ENCODE measurements at places on chromosomes 6 and 20.
A peak's percentile ranks its signal among the peaks of the same experiment; 100 is the strongest.

- no peak for DNase-seq
Observed at GRCh38 chr20:34829191-34829590, 3.7 kb upstream of the NCOA6 start.

GRCh38 chr20:23235173-23236027 lies 115.2 kb upstream of the NXT1 start:
- no peak for DNase-seq

GRCh38 chr20:24379484-24379927 lies 89.9 kb upstream of the SYNDIG1 start:
- DNase-seq = no peak

DNA sequence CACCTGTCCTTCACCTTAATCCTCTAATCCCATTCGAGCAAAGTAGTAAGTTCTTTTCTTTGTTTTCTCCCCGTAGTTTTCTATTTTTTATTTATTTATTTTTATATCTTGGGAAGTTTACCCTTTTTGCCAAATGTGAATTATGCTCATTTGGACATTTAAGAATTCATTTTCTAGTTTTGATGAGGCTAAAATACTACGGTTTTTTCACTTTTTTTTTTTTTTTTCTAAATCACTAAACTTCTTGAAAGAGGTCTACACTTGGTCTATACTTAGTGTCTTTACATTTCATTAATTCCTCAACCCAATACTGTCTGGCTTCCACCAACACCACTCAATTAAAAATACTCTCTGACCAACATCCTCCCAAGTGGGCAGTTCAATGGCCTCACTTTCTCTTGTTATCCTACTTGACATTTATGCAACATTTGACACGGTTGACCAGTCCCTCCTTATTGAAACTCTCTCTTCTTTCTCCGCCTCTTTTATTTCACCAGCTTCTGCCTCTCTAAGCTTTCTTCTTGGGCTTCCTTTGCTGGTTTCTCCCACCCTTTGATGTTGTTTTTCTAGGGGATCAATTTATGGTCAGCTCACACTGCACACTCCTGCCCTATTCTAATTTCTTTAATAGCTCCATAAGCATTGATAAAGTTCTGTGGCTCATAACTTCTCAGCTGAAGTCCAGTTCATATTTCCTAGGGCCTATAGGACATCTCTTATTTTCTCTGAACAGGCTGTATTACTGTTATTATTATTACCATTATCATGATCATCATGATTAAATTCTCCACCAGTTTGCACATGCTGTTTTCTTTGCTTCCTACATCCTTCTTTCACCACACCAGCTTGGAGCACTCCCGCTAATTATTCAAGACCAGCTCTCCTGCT lies 72.6 kb upstream of the CITED2 start:
- no peak for DNase-seq

GRCh38 chr6:169845426-169846285 lies 94.2 kb downstream of the ERMARD start:
- no peak for DNase-seq

- no peak for DNase-seq
Observed at GRCh38 chr6:181049-181654, 111.1 kb upstream of the DUSP22 start.

DNA sequence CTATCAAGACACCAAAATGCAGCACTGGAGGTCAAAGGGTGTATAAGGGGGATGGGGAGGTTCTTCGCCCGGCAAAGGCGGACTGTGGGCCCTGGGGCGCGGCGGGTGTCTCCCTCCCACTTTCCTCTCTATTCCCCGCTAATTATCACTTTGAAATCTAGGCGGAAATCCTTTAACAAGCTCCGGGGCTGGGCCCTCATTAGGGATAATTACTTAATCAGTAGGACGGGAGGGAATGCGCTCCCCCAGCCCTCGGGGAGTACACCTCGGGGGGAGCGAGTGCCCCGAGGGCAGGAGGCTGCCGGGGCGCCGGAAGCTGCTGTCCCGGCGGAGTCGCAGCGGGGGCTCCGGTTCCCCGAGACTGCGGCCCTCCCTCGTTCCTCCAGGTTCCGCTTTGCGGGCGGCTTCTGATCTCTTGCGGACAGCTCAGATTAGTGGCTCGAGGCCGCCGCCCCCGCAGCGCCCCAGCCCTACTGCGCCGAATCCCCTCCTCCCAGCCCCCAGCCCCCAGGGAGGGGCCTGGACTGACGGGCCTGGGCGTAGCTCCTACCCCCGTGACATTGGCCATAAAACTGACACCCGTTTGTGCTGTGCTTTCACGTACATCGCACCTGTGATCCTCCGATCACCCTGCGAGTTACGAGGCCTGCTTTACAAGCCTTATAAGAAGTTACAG lies 14.7 kb downstream of the MUCL3 start:
- DNase-seq = peak; percentile 62

DNA sequence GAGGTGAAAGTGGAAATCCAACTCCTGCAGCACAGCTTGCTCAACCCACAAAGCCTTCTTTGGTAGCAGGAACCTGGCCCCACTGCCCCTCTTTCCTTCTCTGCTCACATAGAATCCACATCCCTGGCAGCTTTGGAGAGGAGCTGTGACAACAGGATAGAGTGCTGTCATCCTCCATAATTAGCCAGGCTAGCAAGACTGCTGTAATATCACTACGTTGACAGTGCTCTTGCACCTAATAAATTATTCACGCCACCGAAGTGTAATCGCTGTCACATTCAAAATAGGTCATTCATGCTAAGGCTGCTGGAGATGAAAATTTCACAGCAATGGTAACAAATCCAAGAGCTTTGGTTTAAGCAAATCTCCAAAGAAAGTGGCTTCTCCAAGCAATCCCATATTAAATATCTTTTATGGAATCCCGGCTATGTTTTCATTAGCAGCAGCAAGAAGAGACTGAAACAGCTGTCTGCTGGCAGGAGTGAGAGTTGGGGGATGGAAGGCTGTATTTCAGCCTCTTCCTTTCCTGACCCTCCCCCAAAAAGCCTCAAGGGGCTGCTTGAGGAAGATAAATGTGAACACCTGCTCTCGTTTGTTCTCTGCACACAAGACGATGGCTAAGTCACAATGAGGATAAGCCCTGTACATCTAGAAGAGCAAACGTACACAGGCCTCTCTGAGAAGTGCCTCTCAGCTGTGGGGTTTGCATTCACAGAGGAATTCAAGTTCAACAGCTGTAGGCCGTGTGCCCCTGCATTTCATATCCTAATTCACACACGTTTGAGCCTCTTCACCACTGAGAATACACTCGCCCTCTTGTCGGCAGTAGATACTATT lies 16.5 kb downstream of the RIPOR2 start:
- no peak for DNase-seq

- DNase-seq = no peak
Observed at GRCh38 chr6:2733324-2733723, 17.4 kb downstream of the MYLK4 start.

DNA sequence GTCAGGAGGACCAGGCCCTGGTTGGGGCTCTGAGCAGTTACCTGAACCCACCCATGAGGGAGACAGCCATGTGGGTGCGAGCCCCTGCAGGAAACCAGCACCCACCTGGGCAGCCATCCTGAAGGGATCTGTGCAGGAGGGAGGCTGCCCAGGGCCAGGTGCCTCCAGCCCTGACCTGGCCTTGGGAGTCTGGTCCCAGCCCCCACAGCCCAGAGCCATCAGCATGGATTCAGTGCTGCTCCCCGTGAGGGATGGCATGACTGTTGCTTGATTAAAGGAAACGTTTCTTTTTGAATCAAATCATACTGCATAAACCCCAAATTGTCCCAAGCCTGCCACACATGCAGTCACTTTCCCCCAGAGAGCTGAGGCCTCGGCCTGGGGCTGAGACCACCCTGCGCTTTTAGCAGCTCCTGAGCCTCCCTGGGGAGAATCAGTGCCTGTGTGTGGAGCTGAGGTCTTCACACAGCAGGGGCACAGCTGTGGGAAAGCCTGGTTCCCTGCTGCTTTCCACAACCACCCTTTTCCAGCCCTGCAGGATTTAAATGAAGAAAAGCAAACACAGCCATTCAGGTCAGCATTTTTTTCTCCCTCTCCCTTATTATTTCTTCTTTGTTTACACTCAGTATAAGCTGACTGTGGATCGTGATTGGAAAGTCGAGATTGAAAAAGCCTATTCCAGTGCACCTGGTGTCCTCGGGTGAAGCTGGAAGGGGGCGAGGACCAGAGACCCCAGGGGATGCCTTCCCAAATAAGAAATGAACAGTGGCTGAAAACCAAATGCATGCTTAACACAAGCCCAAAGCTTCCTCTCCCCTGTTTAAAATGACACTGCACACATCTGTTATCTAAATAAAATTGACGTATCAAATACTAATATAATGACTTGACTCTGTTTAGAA lies 283.9 kb downstream of the SMOC2 start:
- DNase-seq = no peak

DNA sequence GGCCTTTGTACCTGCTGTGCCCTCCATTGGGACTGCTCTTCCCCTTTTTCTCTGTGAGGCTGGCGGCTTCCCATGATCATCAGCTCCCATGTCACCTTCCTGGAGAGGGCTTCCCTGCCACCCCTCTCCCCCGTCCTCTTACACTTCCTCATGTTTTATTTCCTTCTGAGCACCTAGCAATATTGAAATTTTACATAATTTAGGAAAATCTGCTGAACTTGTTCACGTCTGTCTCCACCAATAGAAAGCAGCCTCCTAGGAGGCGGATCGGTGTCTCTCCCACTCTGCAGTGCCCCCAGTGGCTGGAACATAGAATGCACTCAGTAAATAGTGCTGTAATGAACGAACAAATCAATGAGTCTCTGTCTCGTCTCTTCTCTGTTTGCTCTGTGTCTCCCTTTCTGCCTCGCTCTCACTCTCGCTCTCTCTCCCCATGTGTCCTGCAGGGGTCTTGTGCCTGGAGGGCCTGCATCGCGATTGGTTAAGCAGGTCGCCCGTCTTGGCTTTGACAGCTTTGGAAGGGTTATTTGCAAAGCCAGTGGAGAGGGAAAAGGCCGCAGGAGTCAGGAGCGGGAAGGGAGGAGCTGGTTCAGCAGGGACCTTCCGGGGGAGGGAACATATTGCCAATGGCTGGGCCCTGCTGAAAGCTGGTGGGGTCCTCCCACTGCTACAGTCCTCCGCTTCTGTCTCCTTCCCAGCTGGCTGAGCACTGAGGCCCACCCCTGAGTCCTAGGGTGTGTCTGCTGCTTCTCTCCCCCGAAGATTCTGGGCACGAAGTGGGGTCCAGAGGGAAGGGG lies 12.1 kb upstream of the OCSTAMP start:
- peak; percentile 43 for DNase-seq

- DNase-seq = no peak
Observed at GRCh38 chr6:144467172-144467762, 182.1 kb downstream of the UTRN start.

DNA sequence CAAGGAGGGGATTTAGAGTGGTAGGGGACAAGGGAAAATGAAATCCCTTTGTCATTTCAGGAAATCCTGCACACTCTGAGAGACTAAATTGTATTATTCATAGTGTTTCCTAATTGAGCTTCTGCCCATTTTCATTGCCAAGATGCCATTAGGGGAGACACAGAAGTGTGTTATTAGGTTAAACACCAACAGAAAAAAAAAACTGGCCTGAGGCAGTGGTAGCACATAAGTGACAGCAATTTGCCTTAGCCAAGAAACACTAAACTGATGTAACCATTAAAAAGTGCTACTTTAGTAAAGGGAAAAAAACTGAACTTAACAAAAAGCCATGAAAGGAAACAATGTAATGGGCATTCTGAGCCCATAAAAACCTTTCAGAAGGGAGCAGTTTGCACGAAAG lies 270.5 kb upstream of the PLN start:
- DNase-seq = no peak

DNA sequence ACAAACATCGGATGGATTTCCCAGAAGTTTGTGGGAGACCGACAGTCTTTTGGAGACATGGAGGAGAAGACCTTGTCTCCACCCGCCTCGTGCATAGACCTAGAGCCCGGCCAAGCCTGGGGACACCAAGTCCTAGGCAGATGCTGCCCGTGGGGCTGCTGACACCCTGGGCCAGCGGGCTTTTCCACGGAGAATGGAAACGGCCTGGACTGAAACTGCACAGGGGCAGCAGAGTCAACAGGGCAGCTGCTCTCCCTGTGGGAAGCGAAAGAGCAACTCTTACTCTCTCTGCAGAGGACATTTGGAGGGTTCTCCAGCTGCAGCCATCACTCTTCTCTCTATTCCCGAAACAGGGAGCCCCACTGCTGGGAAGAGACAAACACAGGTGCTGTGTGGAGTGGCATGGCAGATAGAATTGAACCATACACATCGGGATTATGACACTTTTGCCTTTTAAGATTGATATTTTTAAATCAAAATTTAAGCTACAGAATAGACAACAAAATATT lies 401.2 kb downstream of the THBS2 start:
- DNase-seq = no peak

GRCh38 chr6:80161434-80161833 lies 55.0 kb downstream of the BCKDHB start:
- no peak for DNase-seq

- DNase-seq = no peak
Observed at GRCh38 chr20:15561070-15561569, 1012.1 kb downstream of the KIF16B start.

- DNase-seq = no peak
Observed at GRCh38 chr6:54892831-54893230, 46.3 kb downstream of the FAM83B start.

DNA sequence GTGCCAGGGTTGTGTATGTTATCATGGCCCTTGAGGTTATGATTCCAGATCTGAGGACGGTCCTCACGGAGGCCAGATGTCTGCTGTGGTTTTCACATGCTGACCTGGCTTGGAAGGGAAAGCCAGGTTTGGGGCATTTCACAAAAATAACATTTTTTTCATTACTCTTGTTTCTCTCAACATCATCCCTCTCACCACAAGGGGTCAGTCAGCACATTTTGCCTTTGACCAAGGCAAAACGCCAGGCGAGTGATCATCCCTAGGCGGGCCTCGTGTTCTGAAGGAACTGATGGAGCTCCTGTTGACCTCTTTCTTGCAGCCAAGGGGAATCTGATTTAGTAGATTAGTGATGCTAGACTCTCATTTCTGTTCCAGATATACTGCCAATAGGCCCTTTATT lies 133.5 kb downstream of the TBC1D7 start:
- no peak for DNase-seq

- DNase-seq = no peak
Observed at GRCh38 chr20:51497542-51498467, 44.7 kb downstream of the NFATC2 start.

All from stimulated activated CD8-positive, alpha-beta memory T cell treated with anti-CD3 and anti-CD28 coated beads, Interleukin-2, amount 100 ng/mL, for 1 hour (primary cell).